Stimulated activated CD4-positive, alpha-beta T cell treated with anti-CD3 and anti-CD28 coated beads, Interleukin-4, amount 100 ng/mL, for 24 hours (primary cell): ENCODE measurements at places on chromosomes 5 and 9.

- DNase-seq = no peak
Observed at GRCh38 chr5:159704160-159704559, 212.1 kb upstream of the ADRA1B start.

- DNase-seq = no peak
Observed at GRCh38 chr5:36147681-36148080, 4.0 kb downstream of the LMBRD2 start.

DNA sequence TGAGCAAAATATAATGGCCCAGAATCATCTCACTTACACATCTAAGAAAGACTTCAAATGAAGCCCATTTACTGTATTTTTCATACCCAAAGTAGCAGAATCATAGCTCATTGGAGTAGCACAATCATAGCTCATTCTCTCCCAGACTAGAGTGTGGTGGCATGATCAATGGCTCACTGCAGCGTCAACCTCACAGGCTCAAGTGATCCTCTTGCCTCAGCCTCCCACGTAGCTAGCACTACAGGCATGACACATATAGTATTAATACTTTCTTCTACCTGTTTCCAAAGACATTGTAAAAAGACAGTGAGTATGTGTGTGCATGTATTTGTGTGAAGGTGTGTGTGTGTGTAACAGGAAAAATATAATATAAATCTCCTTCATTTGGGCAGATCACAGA lies 1247.9 kb upstream of the ACO1 start:
- DNase-seq = no peak

- DNase-seq = peak; percentile 68
Observed at GRCh38 chr5:150411245-150411979, 1.3 kb downstream of the CD74 start.

GRCh38 chr5:149725296-149725695 lies 4.8 kb upstream of the PPARGC1B start:
- no peak for DNase-seq

DNA sequence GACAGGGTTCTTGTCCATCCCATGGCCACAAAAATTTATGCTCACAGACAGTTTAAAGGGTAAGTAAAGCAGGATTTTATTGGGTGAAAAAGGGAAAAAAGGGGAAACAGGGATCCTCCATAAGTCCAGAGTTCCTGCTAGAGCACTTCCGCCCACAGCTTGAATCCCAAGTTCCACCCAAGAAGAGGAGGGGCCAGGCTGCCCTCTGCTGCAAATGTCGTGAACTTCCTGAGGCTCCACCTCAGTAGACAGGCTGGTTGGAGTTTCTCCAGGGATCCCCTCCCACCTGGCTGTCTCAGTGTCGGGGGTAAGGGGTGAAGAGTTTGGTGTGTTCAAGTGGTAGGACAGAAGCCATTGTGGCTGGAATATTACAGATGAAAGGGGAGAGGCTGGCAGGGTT lies 275.0 kb upstream of the SGCD start:
- no peak for DNase-seq

GRCh38 chr9:23606107-23606506 lies 219.9 kb downstream of the ELAVL2 start:
- no peak for DNase-seq

GRCh38 chr9:133953621-133953975 lies 38.5 kb downstream of the VAV2 start:
- no peak for DNase-seq

- DNase-seq = no peak
Observed at GRCh38 chr5:127096328-127096993, 23.2 kb upstream of the C5orf63 start.
